ENCODE measurements at places on chromosomes 3 and 15. TPM values are rescaled to one million over a fixed set of nuclear protein-coding genes. Genes with fewer than 3 reads are reported as not detected.

GRCh38 chr3:35968043-35968622 lies 328.8 kb downstream of the ARPP21 start:
- no peak for DNase-seq

IL17RD gene
- 48.9 TPM for total RNA-seq

DPP8 gene
- total RNA-seq: 26.0 TPM

DNA sequence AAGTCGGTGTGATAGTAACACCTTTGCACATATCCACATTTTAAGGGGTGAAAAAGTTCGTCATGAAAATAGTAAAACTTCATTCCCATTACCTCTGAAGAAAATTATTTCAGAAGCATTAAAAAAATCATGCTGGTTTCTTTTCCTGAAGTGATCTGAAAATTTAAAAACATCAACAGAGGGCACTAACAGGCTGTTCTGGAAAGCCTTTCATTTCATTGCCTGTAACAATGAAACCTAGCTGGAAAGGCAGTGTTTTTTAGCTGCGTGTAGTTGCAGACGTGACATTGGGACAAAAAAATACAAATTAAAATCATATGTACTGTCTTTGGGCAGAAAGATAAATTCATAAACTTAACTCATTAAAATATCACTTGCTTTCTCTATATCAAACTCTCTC lies 993.8 kb downstream of the GBE1 start:
- no peak for DNase-seq

GRCh38 chr3:36211652-36211999 lies 168.7 kb upstream of the STAC start:
- no peak for DNase-seq

- DNase-seq: no peak
These were observed 12.1 kb downstream of the CHSY1 start for GRCh38 chr15:101239724-101240136.

QARS1 gene
- 353 TPM for total RNA-seq

GRCh38 chr3:151121016-151121415 lies 35.6 kb downstream of the MED12L start:
- DNase-seq: no peak

CHSY1 gene
- total RNA-seq: 60.3 TPM

DNA sequence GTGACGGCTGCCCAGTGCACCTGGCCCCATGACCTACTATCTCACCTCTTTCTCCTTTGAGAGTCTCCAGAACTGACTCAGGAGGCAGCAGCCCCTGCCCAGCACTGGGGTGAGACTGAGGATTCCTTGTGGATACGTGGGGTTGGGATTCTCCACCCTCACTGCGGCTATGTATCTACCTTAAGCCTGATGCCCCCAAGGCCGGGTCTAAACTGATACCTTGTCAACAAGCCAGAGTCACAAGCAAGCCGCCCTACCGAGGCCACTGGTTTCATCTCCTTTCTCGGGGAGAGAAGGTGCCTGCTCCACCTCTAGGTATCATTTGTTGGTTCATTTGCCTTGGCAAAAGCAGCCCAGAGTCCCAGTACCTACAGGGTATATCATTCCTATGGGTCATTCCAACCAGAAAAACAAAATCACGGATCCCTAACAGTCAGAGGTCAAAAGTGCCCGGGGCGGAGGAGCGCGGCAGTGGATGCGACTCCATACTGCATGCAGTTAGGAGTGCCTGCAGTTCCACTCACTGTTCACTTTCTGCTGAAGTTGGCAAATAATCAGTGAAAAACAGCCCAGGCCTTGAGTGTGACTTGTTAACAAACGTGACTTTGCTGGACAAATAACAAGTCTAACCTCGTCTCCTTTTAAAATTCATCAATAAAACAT lies 47.5 kb downstream of the ABTB1 start:
- DNase-seq: no peak

DNA sequence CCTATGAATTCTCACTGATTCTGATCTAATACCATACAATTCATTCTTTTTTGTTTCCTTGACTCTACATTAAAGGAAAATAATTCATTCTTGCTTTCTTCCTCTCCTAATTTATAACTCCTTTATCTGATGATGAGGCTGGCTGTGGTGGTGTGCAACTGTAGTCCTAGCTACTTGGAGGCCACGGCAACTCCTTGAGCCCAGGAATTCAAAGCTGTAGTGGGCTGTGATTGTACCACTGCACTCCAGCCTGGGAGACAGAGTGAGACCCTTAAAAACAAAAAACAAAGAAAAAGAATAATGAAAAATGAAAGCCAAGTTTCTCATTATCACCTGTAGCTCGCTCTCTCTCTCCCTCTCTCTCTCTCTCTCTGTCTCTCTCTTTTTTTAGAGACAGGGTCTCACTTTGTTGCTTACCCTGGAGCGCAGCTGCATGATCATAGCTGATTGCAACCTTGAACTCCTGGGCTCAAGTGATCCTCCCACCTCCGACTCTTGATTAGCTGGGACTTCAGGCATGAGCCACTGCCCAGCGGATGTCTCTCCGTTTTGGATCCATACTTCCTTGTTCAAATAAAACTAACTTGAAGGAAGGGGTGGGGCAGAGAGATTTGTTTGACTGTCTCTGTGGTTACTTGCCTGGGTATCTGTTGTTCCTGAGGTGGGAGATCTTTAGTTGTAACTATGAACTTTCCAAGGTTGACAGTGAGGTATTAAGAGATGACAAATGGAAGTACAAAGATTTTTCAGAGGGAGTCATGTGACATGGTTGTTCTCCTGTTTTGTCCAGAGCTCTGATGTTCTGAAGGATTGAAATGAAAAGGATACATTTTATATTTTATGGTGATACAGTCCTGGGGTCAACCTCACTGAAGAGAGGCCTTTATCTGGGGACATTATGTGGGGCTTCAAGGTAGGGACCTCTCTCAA lies 46.9 kb downstream of the STARD9 start:
- no peak for DNase-seq

ZNF710 gene
- 26.2 TPM for total RNA-seq

KCNMB3 gene
- 2.0 TPM for total RNA-seq
